Bone marrow (tissue), 2 donors: ENCODE measurements at places on chromosomes 1 and 21.
A peak's percentile ranks its signal among the peaks of the same experiment; 100 is the strongest.

DNA sequence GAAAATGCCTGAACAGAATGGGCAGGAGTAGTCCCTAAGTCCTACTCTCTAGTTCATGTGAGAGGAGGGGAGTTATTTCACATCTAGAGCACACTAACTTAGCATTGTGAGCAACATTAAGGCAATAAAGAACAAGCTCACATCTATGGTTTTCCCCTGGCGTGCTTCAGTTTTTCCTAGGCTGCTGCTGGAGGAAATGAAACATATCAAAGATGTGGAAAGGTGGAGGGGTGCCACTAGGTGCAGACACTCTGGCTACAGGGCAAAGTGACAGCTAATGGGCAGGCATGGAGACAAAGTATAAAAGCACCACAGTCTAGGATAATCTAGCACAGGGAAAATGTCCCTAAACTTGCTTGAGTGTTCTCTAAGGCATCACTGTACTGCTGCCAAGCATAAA, 82.2 kb downstream of the TPR start:
- DNase-seq, result no peak

- DNase-seq, result no peak
Observed at GRCh38 chr1:221778125-221778524, 36.2 kb upstream of the DUSP10 start.

DNA sequence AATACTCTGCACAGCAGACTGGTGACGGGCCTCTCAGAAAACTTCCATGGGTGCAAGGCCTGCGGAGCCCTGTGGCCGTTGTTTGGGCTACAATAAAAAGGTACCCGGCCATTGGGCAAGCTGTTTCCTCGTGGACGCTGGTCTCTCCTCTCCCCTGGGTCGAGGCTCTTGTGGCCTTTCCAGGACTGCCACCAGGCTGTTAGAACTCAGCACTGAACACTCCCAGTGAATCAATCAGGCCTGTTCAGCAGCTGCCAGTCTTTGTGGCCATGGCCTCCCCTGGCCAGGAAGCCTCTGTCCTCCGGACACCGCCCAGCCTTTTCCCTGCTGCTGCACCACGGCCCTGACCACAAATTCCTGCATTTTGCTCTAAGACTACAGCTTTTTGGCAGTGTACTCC, 33.0 kb upstream of the ACTRT2 start:
- no peak for DNase-seq

GRCh38 chr1:1243807-1244191, 2.7 kb downstream of the C1QTNF12 start:
- DNase-seq, result no peak

DNA sequence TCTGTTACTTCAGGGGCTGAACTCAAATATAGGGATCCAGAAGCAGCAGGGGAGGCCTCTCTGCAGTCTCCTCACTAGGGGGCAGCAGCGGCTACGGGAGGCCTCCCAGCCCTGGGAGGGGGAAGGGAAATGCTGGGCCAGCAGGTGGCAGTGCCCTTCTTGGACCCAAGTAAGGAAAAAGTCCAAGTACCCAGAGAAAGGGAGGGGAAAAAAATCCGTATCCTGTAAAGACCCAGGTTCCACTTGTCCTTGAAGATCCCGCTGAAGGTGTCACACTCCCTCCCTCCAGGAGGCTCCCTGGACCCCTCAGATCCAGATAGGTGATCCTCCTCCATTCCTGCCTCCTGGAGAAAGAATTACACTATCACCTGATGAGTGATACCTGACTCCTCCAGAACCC, 14.1 kb upstream of the NUAK2 start:
- DNase-seq, result peak; percentile 34

DNA sequence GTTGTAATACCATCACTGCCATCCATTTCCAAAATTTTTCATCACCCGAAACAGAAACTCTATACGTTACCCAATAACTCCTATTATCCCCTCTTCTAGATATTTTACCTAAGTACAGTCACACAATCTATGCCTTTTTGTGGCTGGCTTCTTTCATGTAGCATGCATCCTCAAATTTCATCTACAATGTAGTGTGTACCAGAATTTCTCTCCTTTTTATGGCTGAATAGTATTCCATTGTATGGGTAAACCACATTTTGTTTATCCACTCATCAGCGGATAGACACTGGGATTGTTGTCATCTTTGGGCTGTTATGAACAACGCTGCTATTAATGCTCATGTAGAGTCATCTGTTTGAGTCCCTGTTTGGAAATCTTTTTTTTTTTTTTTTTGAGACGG, 21.2 kb downstream of the KIAA2013 start:
- no peak for DNase-seq

- DNase-seq, result no peak
Observed at GRCh38 chr1:100811808-100812207, 82.8 kb downstream of the EXTL2 start.

DNA sequence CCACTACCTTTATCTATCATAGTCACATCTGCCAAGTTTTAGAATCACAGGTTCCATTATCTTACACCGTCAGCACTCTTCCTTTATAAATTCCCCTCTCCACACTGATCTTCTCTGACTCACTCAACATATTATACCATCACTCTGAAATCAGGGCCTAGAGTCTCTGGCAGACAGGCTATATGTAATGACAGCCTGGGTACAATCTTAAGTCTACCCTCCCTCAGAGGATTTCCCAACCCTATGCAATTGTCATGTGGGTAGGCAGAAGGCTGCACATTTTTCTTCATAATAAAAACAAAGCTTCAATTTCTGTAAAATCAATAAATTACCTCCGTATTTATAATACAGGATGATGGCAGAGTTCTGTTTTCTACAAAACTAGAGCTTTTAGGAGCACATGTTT, 138.0 kb downstream of the RERE start:
- DNase-seq, result no peak

- DNase-seq, result no peak
Observed at GRCh38 chr1:47371016-47371517, 37.5 kb downstream of the CMPK1 start.

- DNase-seq, result no peak
Observed at GRCh38 chr1:92464588-92465255, 22.0 kb downstream of the GFI1 start.

- DNase-seq, result no peak
Observed at GRCh38 chr1:209227171-209227570, 356.3 kb upstream of the CAMK1G start.

DNA sequence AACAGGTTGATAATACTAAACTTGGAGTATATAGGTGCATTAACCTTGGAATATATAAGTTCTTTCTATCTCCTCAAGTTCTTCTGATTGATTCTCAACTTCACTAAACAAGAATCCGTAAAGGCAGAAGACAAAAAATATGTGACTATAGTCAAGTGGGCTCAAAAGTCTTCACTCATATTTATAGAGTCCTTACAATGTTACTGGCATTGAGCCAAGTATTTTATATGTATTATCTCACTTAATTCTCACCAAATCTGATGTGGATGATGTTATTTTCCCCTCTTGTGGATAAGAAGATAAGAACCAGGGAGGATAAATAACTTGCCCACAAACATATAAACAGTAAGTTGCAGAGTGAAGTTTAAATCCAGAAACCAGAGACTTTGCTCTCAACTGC, 486.9 kb downstream of the LRRIQ3 start:
- DNase-seq, result no peak

GRCh38 chr1:219791766-219792165, 136.6 kb downstream of the SLC30A10 start:
- DNase-seq, result no peak

DNA sequence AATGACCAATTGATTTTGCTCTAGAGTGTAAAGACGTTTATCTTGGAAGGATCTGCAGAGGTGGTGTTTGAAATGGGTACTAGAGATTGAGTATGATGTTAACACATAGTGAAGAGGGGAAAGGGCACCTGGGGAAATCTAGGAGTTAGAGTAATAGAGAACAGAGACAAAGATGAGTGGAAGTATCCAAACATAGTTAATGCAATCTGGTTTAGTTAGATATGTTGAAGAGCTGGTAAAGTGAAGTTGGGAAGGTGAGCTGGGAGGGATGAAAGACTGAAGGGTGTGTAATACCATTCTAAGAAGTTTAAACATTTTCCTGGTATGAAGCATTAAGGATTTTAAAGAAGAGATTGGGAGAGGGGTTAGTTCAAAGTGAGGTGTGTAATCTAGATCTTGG, 11.0 kb downstream of the XPR1 start:
- no peak for DNase-seq

DNA sequence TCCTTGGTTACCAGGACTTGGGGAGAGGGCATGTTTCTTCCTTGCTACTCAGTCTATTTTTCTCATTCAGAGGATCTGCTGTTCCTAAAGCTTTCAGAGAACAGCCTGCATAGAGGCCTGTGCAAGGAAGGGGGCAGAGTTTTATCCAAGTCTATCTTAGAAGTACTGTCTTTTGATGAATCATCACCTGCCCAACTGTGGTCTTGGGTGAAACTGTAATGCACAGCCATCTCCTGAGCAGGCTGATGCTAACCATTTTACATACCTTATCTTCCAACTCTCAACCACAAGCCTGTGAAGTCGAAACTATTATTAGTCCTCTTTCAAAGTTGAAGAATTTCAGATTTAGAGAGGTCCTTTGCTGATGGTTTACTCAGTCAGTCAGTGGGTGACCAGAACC, 368.0 kb downstream of the HHAT start:
- no peak for DNase-seq

DNA sequence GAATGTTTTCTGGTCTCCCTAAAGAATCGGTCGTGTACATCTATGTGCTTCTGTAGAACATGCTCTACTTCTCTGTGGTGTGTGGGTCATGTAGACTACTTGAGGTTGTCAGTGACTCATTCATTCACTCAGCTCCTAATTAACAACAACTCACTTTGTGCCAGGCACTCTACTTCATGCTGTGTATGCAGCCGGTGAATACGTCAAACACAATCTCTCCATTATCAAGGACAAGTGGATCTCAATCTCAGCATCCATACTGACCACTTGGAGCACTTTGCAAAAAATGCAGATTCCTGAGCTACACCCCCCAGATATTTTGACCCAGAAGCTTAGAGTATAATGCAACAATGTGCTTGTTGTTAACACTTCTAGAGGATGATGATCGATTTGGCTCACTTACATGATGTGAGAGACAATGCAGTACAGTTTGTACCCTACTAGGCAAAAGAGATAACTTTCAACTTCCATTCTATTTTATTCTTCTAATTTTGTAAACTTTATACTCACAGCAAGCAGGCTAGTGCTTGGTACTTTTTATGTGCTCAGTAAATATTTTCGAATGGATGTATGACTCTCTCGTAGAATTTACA, 508.6 kb upstream of the ADAMTS5 start:
- DNase-seq, result no peak

DNA sequence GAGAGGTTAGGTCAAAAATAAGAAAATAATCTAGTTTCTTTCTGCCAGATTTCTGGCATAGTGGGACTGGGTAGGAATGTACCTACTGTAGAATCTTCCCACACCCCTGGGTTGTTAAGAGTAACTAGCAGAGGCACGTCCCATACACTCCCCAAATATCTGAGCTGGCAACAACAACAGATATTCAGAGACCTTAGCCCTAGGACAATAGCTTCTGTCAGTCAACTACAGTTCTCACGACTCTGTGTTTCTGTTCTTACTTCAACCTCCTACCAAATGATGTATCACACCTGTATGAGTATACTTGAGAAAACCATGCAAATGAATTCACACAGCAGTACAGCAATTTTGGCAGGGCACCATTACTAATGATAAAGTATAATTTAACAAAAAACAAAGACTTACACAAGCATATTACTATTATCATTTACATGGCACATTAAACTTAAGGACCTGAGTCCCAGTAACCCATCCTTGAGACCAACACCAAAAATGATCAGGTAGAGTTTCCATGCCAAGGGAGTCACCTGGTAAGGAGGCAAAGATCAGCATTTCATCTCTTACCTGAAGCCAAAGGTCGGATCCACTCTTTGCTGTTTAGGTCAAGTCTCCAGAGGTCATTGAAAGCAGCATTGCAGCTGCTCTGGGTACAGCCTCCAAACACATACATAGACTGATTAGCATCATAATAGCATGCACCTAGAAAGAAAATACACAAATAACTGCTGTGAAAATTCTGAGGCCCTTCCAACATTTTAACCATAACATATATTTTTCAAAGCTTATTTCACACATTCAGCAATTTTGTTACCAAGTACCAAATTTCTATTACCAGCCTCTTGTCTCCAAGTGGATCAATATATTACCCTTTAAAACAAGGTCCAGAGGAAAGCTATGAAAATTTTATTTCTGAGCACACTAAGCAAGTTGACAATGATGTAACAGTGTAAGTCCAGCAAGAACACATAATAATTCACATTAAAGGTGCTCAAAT, 57.5 kb upstream of the CPLANE2 start:
- no peak for DNase-seq

- peak; percentile 17 for DNase-seq
Observed at GRCh38 chr1:32240140-32240951, 6.7 kb upstream of the FAM167B start.

- no peak for DNase-seq
Observed at GRCh38 chr1:143611159-143611558, 360.6 kb downstream of the FAM72C start.

DNA sequence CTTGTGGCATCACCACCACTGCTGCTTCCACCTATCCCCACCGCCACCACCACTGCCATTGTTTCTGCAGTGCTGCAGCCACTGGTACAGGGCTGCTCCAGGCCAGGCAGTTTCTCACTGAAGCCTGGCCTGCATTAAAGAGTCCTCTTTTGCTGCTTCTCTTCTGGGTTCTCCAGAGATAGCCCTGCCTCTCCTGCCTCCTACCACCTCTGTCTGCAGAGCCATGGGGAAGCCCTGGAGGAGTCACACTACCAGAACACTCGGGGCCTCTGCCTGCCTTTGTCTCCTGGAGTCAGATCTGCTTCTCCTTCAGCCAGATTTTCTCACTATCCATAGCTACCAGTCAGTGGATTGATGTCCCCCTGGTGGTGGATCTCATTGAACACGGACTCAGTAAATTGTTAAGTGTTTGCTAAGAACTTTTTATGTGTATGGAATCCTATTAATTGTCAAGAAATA, 37.7 kb upstream of the DDAH1 start:
- DNase-seq, result no peak
